Activated naive CD8-positive, alpha-beta T cell treated with anti-CD3 and anti-CD28 coated beads, Interleukin-2, amount 10 ng/mL, durations not matched to agents 7 days and 5 days (primary cell): ENCODE measurements at places on chromosomes 12 and 14. TPM values are rescaled to one million over a fixed set of nuclear protein-coding genes. Genes with fewer than 3 reads are reported as not detected.

Gene COX6A1
- total RNA-seq: 248 TPM

Gene MYO1H
- not detected for total RNA-seq

Gene RERG
- not detected for total RNA-seq

Gene ASIC1
- total RNA-seq: 33.3 TPM

Gene ETFBKMT
- total RNA-seq: 1.6 TPM

Gene AVPR1A
- total RNA-seq: not detected

Gene LTBP2
- 1.1 TPM for total RNA-seq

Gene TFCP2
- 33.6 TPM for total RNA-seq
